Islet precursor cell (in vitro differentiated cells): ENCODE measurements at places on chromosomes 16 and 17.

GRCh38 chr16:16050106-16050505 lies 100.7 kb downstream of the ABCC1 start:
- no peak for DNase-seq

- no peak for DNase-seq
Observed at GRCh38 chr16:50989047-50989446, 162.0 kb downstream of the SALL1 start.

- peak; percentile 70 for DNase-seq
Observed at GRCh38 chr16:75116081-75116910, at the start of gene LDHD. Gene LDHD (minus strand): TSS chr16:75116780. CDS start chr16:75116720, 60 bp downstream.

DNA sequence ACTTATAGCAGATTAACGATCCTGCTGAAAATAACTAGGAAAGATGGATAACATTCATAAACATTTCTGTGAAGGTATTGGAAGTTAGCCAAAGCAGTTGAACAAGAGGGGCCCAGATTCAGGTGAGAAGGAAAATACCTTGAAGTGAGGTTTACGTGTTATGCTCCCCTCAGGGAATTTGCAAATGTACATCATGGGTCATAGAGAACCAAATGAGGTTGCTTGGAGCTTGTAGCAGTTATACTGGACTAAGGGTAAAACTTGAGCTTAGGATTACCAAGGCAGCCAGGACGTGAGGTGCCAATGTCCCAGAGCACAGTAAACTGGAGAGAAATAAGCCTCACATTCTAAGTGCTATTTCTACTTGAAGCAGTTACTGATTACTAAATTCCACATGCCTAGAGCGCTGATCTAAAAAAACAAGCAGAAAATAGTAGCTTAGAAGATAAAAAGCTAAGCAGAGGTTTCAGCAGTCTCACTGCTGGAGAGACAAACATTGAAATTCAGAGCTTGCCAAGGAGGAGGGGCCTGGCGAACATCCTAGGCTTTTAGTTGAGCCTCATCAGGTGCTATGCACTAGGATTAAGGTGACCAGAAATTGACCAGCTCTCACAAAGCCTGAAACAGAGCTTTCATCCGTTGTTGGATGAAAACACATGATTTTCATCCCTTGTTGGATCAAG lies 136.7 kb upstream of the FAM20A start:
- DNase-seq: no peak

GRCh38 chr17:17140590-17140980 lies 65.5 kb downstream of the PLD6 start:
- peak; percentile 86 for DNase-seq

DNA sequence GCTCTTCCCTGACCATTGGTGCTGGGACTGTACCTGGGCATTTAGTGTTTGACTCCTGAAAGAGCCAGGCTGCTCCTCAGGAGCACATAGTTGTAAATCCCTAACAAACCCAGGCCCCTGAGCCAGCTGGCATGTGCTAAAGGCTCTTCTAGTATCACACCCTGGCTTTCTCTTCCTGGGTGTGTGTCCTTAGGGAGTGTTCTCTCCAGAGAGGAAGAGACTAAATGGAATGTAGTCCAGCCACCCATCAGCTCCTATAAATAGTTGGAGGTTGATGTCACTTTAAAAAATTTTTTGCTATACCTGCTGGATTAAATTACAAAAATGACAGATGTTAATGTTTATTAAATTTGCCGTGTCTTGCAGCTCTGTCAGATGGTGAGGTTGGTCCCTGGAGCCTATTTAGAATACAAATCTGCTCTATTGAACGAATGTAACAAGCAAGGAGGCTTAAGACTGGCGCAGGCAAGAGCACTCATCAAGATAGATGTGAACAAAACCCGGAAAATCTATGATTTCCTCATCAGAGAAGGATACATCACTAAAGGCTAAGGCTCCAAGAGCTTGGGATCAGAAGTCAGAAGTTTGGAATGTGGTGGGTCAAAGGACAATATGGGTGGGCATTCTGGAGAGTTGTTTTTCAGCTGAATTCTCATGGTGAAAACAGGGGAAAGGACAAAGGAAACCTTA lies 13.1 kb upstream of the DUSP14 start:
- DNase-seq: peak; percentile 84

DNA sequence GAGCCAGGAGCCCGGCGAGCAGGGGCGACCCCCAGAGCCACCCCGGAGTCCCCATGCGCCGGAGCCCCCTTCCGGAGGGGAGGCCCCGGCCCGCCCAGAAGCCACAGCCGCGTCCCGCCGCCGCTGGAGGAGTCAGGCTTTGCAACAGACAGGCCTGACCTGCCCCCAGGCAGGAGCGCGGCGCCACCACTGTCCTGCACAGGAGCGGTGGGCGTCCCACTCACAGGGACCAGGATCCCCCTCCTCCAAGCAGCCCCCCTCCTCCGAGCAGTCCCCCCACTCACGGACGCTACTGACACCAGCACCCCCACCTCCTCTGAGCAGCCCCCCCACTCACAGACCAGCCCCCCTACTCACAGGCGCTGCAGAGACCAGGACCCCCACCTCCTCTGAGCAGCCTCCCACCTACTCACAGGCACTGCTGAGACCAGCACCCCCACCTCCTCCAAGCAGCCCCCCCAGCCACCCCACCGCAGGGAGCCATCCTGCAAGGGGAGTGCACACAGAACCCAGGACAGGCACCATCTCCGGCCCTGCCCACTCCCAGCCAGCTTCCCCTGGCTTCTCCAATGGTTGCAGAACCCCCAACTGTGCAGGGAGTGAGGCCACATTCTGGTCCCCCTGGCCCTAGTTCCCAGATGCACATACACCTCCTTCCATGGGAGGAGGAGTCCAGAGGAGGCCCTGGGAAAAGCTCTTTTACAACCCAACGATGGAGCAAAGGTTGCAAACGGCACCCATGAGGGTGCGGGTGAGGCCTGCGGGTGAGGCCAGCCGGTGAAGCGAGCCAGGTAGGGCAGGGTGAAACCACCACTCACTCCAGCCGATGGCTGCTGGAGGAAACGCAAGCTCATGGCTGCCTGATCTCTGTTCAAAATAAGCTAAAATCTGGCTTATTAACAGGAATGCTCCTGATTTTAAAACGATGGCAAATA lies 69.9 kb downstream of the ABR start:
- peak; percentile 89 for DNase-seq

- peak; percentile 61 for DNase-seq
Observed at GRCh38 chr17:13561606-13562270, 40.0 kb downstream of the HS3ST3A1 start.

- peak; percentile 72 for DNase-seq
Observed at GRCh38 chr16:81601008-81601428, 156.4 kb downstream of the CMIP start.

DNA sequence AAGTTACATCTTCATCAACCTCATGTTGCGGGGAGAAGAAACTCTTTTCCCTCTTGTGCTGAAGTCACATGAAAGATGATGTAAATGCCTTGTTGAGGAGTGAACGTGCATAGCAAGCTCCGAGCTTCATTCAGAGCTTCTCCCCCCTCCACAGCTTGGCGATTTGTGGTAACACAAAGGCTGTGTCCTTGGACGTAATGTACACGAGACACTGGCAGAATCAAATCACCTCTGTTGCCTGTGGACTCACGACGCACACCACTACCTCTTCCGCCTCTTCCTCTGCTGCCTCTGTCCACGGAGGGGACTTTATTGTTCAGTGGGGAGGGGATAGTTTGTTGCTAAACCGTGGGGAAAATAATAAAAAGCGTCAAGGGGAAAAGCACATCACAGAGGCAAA lies 54.9 kb upstream of the CHMP6 start:
- no peak for DNase-seq
